ENCODE measurements at places on chromosomes 1 and 21. TPM values are rescaled to one million over a fixed set of nuclear protein-coding genes. Genes with fewer than 3 reads are reported as not detected.

DNA sequence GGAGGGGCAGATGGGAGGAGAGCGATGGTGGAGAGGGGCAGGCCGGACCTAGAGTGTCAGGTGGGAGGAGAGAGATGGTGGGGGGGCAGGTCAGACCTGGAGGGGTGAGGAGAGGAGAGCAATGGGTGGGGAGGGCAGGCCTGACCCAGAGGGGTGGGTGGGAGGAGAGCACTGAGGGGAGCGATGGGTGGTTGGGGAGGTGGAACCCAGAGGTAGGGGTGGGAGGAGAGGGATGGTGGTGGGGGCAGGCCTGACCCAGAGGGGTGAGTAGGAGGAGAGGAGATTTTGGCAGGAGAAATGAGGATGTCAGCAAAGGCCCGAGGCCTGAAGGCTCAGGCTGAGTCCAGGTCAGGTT is 157.3 kb upstream of the VAMP3 start:
- no peak for DNase-seq

DNA sequence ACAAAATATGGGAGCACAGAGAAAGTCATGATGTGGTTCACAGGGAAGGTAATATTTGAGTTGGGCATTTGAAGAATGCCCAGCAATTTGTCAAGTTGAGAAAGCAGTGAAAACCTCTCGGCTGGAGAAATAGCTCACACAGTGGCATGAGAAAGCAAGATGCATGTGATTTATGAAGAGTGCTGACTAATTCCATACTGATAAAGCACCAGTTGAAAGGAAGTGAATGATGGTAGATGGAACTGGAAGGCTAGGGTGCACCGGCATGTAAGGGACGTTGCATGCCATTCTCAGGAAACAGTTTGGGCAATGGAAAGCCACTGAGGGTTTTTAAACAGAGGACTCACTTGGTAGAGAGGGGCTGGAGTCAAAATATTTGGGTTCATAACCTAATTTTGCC is 53.5 kb upstream of the MTF2 start:
- no peak for DNase-seq

INSRR gene
- 0.12 TPM for total RNA-seq

LRIF1 gene
- 6.5 TPM for total RNA-seq

DNA sequence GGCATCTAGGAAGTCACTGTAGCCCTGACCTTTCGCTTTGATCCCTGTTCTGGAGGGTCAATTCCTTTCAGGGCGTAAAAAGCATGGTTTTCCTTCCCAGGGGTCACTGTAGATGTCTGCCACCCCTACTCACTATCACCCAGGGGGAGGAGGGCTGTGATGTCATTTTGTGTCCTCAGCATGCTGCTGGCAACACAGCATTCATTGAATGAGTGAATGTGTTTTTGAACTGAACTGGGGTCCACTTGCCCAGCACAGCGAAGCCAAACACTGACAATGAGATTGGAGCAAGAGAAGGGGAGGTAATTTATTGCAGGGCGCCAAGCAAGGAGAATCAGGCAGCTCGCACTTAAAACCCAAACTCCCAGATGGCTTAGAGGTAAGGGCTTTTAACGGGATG is 78.2 kb upstream of the PGBD5 start:
- no peak for DNase-seq

GRCh38 chr1:1082776-1083415 is 8.8 kb upstream of the RNF223 start:
- peak; percentile 18 for DNase-seq

TCEA3 gene
- 8.2 TPM for total RNA-seq

DNA sequence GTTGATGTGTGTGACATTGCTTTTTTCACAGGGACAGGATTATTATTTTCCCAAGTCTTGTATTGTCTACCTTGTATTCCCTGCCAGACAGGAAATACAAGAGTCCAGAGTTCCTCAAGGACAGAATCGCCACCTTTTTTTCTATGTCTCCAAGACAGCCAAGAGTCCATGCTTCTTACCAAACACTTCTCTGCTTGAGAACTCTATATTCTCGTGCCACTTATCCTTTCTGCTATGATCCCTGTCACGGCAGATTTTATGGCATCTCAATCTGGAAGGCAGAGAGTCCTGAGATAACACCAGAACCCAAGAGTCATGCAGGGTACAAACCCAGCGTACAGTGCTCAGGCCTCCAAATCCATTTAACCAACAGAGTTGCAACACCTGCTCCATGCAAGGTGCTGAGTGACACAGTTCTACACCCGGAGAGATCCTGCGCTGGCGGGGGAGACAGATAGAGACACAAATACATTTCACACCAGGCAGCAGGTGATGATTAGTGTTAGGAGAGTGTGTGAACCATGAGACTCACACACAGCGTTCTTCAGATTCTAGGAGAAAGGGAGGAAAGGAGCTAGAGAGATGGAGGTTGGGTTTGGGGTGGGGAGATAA is 107.6 kb downstream of the NAV1 start:
- no peak for DNase-seq

TNFSF18 gene
- total RNA-seq = 0.36 TPM

All from omental fat pad (tissue), 4 donors.